Cortex of kidney (tissue), 1 donor: ENCODE measurements at places on chromosomes 7 and 10.

GRCh38 chr10:21870849-21871248 is 132.7 kb downstream of the DNAJC1 start:
- DNase-seq, result no peak

DNA sequence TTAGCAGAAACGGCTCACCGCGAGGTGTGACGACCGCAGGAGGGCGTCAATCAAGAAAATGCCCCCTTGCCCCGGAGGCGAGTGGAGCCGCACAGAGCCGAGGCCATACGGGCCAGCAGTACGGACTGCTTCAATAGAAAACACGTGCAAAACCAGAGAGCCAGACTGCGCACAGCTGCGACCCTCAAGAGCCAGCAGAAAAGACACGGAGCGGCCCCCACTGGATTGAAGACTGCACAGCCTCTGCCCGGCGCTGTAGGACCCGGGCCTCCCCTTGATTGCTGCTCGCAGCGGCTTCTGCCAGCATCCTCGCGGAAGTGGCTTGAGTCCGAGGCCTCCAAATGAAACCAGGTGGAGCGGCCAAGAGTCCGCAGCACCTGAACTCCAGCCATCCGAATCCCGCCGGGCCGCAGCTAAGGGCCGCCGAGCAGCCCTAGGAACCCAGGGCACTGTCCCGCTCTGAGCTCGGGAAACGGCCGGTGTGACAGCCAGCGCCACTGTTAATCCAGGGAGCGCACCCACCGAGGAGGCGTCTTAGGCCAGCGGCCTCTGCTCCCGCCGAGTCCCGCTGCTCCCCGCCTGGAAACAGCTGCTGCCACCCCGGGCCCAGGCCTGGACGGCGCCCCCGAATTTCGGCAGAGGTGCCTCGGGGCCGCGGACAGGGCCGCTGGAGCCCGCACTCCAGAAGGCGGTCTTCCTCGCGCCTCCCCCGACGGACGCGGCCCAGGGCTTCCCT is 660 bp upstream of the HHEX start:
- no peak for DNase-seq

DNA sequence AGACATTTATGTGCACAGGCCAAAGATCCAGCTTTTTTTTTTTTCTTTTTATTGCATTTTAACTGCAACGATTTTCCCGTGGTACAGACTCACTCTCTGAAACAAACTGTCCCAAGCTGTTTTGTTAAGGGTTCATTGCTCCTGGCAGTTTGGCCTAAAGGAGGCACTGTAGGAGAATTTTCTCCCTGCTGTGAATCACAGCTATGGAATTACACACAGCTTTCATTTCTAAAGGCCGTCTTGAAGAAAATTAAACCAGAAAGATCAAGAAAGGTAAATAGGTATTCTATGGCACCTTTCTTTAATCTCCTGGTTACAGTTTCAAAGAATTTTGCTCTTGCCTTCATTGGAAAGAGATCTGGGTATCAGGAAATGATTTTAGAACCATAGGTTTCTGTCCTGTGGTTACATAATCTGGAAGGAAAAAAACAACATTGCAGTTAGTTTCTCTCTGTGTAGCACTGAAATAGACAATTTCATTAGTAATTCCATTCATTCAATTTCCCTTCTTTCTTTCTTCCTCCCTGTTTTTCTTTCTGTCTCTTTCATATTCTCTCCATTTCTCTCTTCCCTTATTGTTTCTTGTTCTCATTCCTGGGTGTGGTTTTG is 51.2 kb downstream of the PDK4 start:
- DNase-seq, result no peak

DNA sequence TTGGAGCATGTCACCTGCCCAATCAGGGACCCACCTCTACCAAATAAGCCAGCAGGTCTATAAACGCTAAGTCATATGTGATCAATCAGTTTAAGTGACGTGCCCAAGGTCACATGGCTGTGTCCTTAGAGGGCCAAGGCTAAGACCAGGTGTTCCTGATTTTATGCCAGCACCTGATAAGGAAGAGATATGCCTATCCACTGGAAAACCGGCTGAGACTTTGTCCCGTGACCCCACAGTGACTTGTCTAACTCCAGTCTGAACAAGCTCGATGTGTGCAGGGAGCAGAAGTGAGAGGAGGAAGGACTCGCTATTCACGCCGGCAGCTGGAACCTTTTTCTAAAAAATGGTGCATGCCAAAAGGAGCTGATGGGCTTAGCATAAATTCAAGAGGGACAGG is 57.0 kb downstream of the PRKAG2 start:
- no peak for DNase-seq

GRCh38 chr7:121623130-121623872 is 227.2 kb upstream of the FAM3C start:
- no peak for DNase-seq

GRCh38 chr7:66105263-66105748 is 9.3 kb upstream of the CRCP start:
- DNase-seq, result no peak
